ENCODE measurements at places on chromosomes 2 and 18.

DNA sequence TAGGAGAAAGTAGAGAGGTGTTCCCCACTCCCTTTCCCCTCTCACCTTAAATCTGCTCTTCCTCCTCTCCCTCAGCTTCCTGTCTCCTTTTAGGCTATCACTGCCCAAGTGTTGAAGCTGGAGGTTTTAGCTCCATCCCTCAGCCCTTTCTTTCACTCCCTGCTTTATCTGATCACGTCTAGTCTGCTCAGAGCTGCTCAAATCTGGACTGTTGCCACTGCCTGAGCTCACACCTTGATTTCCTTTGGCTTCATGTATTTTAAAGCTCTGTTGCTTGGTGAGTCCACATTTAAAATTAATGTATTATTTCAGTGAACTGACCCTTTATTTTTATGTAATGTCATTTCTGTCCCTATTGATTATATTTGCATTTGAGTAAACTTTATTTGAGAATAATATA lies 236.6 kb downstream of the PTGR3 start:
- no peak for DNase-seq

DNA sequence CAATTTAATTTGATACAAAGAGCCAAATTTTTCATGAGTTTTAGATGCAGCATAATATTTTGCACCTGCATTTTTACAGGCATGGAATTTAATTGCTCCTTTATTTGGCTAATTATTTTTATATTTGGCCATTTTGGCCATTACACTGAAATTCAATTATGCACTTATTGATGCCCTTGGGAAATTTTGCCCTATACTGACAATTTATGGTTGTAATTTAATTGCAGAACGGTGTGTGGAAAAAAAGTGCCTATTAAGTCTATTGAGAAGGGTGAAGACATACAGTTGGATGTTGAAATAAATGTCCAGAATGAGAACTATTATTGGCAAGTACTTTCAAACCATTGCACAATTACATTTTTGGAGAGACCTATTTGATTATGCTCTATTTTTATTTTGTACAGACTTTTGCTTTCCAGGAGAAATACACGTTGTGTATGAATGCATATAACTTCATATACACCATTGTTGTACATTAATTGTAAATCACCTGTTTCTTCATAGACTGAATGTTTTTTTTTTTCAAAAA lies 1319.3 kb upstream of the CDH2 start:
- DNase-seq: no peak

DNA sequence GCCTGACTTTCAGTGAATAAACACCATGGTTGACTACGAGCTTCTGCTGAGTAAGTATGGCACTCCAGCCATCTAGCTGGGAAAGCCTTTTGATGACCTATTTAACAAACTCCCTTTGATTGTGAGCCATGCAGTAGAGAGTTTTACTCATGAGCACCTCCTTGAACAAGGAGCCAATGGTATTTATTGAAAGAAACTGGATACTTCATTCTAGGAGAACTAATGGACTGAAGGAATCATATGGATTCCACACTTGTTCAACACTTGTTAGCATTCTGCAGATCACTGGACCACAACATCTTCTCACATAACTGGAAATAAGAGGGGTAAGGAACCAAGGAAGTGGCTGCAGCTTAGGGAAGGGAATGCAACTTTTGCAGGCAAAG lies 320.9 kb upstream of the ETAA1 start:
- no peak for DNase-seq

DNA sequence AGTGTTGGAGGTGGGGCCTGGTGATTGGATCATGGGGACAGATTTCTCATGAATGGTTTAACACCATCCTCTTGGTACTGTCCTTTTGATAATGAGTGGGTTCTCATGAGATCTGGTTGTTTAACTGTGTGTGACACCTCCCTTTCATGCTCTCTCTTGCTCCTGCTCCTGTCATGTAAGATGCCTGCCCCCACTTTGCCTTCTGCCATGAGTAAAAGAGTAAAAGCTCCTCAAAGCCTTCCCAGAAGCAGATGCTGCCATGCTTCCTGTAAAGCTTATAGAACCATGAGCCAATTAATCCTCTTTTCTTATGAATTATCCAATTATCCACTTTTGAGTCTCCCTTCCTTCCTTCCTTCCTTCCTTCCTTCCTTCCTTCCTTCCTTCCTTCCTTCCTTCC lies 317.7 kb downstream of the RDH14 start:
- DNase-seq: no peak

DNA sequence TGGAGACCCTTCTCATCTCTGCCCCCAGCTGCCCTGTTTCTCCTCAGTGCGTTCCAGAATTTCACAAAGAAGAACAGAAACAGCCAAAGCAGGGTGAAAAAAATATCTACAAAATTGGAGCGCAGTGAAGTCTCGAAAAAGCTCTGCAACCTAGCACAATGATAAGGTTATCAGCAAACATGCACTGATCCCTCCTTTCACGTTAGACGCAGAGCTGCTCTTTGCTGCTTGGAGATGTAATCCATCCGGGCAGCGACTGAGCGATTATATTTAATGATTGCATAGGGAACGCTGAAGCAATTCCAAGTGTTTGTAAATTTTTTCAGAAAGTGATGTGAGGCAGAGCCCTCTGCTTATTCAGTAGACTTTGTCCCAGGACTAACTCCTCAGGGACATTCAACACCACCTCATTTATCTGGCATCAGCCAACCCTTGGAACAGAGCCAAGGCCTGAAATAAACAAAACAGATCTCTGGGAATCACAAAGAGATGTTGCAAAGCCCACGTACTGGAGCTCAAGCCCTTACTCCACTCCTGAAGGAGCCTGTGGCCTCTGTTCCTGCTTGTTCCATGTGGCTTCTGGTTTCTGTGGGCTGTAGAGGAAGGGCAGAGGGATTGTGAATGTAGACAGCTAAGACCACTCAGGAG lies 172.6 kb upstream of the BCL2L11 start:
- no peak for DNase-seq

GRCh38 chr2:200310545-200310971 lies 4.1 kb downstream of the SPATS2L start:
- no peak for DNase-seq

- DNase-seq: peak; percentile 63
Observed at GRCh38 chr2:127479219-127479825, 47.0 kb downstream of the IWS1 start.

DNA sequence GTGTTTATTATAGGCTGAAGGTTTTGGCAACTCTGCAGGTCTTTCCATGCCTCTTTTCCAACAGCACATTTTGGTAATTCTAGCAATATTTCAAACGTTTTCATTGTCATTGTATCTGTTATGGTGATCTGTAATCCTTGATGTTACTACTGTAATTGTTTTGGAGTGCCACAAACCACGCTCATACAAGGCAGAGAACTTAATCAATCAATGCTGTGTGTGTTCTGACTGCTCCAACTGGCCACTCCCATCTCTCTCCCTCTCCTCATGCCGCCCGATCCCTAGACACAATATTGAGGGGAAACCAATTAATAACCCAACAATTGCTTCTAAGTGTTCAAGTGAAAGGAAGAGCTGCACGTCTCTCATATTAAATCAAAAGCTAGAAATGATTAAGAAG lies 32.9 kb downstream of the HDLBP start:
- no peak for DNase-seq

DNA sequence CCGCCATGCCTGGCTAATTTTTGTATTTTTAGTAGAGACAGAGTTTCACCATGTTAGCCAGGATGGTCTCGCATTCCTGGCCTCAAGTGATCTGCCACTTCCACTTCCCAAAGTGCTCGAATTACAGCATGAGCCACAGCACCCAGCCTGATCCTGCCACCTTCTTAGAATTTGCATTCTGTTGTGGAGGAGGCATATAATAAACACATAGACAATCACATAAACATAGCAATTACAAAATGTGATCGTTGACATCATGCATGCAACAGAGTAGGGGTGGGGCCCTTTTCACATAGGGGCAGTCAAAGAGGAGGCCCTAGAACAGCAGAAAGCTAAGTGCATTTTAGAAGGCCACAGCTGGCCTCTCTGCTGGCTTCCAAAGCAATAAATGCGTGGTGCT lies 39.9 kb upstream of the TSPYL6 start:
- no peak for DNase-seq

DNA sequence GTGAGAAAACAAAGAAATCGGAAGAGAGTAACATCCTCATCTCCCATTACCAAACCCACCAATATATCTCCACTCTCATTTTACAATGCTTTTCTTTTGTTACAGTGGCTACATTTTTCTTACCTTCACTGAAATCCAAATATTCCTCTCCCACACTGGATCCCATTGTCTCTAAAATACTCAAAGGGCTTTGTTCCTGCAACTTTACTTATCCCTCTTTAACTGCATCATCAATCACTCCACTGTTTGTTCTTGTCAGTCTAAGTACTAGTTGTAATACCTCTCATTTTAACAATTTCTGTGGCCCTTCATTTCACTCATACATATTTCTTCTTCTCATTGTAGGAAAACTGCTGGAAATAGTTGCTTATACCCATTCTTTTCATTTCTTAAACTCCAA lies 464.2 kb upstream of the PIK3C3 start:
- no peak for DNase-seq

GRCh38 chr18:48172226-48173006 lies 236.8 kb downstream of the ZBTB7C start:
- DNase-seq: no peak

DNA sequence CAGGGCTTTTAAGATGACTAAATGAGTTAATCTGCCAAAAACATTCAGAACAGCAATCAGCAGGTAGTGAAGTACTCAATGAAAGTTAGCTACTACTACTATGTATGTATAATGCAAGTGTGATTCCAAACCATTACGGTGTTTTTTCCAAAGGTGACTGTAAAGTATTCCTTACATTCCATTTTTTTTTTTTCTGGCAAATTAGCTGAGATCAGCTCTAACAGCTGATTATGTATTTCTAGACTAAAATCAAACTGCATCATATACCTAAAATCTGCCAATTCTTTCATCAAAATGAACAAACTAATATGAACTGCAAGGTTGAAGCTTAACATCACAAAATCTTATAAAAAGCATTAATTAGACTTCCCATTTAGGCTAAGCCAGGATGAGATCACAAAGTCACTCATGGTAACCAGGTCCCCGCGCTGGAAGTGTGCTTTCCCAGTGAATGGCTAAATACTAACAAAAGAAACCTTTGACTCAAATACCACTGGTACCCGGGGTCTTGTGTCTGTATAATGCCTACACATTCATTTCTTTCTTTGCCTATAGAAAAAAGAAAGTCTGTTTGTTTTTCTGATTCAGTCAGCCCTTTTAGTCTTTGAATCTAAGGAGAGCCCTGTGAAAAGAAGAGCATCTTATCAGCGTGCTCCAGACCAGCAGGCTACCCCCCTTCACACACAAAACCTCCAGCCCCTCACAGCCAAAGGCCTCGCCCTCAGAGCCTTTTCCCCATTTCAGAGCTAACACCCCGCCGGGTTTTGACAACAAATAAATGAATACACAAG lies 88.3 kb downstream of the RBMS1 start:
- no peak for DNase-seq

- DNase-seq: no peak
Observed at GRCh38 chr18:59145055-59145454, 5.4 kb downstream of the SEC11C start.

- DNase-seq: no peak
Observed at GRCh38 chr2:239693330-239693729, 292.5 kb upstream of the HDAC4 start.

GRCh38 chr2:161358838-161359237 lies 50.6 kb downstream of the PSMD14 start:
- DNase-seq: no peak

DNA sequence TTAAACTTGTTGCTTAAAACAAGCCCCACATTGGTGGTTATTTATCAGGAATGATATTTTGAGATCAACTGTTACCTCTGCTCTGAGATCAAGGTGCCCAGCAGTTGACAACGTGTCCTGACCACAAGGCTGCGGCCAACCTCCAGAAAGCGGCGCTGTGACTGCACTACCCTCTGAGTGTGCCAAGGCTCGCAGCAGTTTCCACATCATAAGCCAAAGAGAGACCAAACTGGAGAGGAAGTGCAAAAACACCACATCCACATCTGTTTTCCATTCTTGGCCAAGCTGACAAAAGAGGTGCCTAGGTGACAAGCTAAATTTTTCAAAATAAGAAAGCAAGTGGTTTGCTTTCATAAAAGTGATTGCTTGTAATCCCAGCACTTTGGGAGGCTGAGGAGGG lies 410.8 kb upstream of the POU3F3 start:
- no peak for DNase-seq

GRCh38 chr2:88500691-88501090 lies 48.2 kb upstream of the FOXI3 start:
- DNase-seq: no peak

DNA sequence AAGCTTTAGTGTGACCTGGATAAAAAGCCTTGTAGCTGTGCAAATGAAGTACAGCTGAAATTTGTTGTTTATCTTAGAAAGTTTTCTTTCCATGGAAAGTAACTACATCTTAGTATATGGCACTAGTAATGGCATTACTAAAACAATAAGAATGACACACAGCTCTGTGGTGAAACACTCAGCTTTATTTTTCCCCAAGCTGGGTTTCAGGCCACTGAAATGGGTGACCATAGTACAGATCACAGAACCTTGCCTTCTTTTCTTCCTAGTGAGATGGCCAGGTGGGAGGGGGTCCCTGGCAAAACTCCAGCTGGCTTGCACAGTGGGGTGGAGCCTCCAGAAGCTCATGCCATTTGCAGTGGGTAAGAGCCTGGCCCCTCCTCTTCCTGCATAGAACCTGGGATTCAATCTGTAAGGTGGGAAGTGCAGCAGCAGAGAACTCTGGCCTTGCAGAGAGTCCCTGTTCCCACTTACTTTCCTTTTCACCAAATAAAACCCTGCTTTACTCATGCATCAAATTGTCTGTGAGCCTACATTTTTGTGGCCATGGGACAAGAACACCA lies 17.6 kb upstream of the GRP start:
- no peak for DNase-seq

- DNase-seq: peak; percentile 27
Observed at GRCh38 chr2:190791347-190791975, 89.2 kb upstream of the GLS start.

GRCh38 chr2:45000921-45001868 lies 8.1 kb downstream of the SIX2 start:
- no peak for DNase-seq

GRCh38 chr2:61853086-61853846 lies 594 bp downstream of the FAM161A start:
- peak; percentile 73 for DNase-seq

DNA sequence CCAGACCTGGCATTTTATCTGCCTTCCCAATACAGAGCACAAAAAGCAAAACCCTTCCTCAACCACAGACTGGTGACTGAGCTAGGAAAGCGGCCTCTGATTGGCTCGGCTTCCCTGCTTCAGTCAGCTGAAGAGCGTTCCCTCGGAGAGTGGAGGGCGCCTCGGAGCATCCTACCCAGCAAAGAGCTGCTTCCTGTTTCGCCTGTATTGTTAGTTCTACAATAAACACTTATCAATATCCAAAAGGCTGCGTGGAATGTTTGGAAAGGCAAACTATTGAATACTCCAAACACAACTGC lies 125.0 kb downstream of the CACNB4 start:
- peak; percentile 35 for DNase-seq

DNA sequence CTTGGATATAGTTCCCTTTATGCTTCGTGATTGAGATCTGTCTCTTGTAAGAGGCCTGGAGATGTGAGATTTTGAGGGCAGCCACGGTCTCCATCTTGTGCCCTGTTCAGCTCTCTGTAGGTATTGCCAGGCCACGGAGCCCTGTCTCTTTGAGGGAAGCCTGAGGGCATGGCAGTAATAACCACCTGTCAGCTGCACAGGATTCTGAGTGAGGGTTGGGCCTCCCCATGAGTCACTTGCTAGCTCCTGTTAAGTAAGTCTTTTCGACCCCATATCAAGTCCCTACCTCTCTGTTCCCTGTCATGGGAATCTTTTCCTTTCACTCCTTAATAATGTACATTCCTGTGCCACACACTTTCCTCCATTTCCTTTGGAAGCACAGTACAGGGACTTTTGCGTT lies 20.4 kb downstream of the LYPD6B start:
- no peak for DNase-seq

Data from hippocampal formation (tissue), 2 donors.